ENCODE measurements at places on chromosomes 6 and 20.
A peak's percentile ranks its signal among the peaks of the same experiment; 100 is the strongest.

- peak; percentile 51 for DNase-seq
Observed at GRCh38 chr20:59976156-59976782, 18.0 kb downstream of the CDH26 start.

- no peak for DNase-seq
Observed at GRCh38 chr20:37827605-37828004, 75.3 kb upstream of the VSTM2L start.

DNA sequence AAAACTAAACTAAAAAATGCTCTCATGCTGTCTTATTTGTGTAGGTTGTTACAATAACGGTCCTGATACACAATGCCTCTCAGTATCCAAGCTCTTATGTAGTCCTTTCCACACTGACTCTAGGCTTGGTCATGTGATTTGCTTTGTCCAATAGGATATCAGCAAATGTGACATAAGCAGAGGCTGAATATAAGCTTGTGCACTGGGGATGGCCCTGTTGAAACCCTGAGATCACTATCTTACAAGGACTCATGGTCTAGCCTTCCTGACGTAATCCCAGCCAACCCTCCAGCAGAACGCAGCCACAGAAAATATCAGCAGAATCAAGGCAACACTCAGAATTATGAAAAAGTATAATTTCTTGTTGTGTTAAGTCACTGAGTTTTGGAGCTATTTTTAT, 145.1 kb upstream of the CCN2 start:
- no peak for DNase-seq

GRCh38 chr6:44234101-44235025, 11.0 kb downstream of the SLC29A1 start:
- peak; percentile 83 for DNase-seq

DNA sequence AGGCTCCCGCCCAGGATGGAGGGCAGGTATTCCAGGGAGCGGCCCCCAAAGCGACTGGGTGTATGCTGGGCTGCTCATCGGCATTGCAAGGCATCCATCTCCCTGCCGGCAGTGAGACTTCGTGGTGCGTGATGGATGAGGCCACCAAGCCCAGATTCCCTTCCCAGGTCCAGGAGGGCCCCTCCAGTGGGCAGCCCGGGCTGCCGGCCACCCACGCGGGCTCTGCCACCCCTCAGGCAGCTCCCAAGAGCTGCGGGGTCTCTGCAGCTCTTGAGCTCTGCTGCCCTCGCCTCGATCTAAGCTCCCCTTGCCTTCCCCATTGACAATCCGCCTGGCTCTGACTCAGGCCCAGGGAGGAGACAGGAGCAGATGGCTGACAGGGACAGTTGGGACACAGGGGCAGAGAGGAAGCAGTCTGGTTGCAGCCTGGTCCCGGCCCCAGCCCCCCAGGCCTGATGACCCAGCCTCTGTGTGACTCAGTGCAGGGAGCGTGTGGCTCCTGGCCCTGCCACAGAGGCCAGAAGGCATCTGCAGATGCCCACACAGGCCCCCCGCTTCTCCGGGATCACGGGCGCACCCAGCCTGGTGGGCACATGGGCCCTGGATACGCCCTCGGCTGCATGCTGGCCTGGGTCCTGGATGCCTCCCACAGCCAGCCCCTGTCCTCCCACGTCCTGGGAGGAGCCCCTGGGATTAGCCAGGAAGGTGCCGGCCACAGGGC, 33.0 kb downstream of the SLCO4A1 start:
- peak; percentile 16 for DNase-seq

- peak; percentile 85 for DNase-seq
Observed at GRCh38 chr6:55980627-55981211, 105.3 kb upstream of the BMP5 start.

DNA sequence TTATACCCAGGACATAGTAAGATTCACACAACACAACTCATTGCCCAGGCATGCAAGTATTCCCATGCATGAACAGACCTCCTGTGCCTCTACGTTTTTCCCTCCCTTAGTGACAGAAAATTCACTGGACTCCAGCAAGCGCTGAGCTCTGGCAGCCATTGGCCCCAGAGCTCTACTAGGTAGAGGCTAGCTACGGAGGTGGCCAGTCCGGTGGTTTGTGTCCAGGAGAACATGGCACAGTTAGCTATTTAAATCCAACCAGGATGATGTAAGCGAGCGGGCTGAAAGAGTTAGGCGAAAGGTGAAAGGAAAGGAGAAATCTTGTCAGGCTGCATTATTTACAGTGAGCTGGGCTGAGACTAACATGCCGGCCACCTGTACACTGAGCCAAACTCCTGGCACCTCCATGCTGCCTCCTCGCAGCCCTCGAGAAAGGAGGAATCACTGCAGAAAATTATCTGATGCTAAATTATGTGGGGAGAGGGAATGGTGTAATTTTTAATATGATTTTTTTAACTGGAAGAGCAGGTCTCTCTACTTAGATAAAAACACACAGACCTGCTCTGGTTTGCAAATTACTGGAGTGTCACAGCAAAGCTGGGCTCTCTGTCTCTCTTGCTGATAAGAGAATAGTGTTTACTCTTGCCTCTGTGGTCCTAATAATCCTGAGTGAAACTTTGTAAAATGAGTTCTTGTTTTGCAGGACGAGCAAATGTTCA, 50.1 kb upstream of the ARMC2 start:
- no peak for DNase-seq

GRCh38 chr20:52945862-52946522, 26.2 kb upstream of the TSHZ2 start:
- no peak for DNase-seq

DNA sequence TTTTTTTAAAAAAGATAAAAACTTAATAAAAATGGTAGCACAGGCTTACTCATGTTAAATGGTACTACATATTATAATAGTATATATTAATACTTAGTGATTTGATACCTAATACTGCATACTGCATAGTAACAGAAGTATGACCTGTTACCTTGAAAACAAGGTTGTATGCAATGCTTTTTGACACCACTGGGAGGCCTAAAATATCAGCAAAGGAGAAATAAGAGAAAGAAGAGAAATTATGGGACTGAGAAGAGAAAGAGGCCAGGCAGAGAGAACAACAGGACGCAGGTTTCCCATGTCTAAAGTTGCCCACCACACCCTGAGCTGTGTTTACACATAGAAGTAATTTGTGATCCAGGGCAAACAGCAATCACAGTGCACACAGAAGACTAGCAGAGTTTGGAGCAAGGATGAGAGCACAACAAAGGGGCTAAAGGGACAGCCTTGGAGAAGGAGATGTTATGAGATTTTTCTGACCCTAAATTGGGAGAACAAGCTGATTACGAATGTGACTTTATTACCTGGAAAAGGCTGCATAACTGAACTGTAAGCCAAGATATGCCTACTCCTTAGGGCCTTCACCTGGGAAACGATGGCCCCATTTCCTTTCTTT, 73.2 kb downstream of the ROS1 start:
- DNase-seq, result peak; percentile 55

GRCh38 chr6:3489027-3489757, 32.3 kb upstream of the SLC22A23 start:
- DNase-seq, result no peak
